K562 (cell line): ENCODE measurements at places on chromosomes 11 and 22.

GRCh38 chr11:47983464-47984397 is 3.4 kb downstream of the PTPRJ start:
- DNase-seq = no peak

- DNase-seq = no peak
Observed at GRCh38 chr11:94199136-94200130, 70.8 kb downstream of the PANX1 start.

- no peak for DNase-seq
Observed at GRCh38 chr11:130832566-130833425, 83.5 kb downstream of the SNX19 start.

- no peak for DNase-seq
Observed at GRCh38 chr11:69936771-69937170, 117.6 kb upstream of the FGF3 start.

DNA sequence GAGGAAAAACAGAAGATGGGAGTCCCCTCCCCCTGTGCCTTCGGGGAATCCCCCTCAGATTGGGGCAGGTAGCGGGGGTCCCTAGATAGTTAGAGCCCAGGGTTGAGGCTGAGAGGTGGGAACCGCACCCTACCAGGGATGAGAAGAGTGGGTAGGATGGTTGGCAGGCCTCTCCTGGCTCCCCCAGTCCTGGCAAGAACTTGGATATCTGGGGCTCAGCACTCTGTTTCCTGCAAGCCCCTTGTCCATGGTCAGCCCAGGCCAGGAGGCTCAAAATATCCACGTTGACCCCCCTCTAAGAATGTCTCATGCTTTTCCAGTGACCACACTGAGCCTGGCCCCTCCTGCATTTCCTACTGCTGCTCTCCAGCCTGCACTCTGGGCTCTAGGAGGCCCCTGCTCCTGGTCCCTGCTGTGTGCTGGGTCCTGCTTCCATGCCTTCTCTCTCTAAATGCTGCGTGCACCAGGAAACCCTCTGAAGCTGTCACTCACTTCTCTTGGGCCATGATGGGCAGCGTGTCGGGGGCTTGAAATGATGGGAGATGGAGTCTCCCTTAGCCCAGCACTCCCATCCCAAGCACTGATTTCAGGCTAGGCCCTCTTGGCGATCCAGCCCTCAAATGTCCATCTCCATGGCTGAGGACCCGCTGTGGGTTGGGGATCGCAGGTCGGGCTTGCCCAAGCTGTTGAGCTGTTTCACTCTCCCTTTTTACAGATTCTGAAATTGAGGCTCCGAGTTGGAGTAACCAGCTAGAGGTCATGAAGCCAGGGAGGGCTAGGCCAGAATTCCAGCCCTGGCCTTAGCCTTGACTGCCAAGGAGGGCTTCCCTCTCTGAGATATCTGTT is 2.0 kb downstream of the MAP3K11 start:
- DNase-seq = no peak

- no peak for DNase-seq
Observed at GRCh38 chr11:87265132-87265531, 227.4 kb downstream of the TMEM135 start.

DNA sequence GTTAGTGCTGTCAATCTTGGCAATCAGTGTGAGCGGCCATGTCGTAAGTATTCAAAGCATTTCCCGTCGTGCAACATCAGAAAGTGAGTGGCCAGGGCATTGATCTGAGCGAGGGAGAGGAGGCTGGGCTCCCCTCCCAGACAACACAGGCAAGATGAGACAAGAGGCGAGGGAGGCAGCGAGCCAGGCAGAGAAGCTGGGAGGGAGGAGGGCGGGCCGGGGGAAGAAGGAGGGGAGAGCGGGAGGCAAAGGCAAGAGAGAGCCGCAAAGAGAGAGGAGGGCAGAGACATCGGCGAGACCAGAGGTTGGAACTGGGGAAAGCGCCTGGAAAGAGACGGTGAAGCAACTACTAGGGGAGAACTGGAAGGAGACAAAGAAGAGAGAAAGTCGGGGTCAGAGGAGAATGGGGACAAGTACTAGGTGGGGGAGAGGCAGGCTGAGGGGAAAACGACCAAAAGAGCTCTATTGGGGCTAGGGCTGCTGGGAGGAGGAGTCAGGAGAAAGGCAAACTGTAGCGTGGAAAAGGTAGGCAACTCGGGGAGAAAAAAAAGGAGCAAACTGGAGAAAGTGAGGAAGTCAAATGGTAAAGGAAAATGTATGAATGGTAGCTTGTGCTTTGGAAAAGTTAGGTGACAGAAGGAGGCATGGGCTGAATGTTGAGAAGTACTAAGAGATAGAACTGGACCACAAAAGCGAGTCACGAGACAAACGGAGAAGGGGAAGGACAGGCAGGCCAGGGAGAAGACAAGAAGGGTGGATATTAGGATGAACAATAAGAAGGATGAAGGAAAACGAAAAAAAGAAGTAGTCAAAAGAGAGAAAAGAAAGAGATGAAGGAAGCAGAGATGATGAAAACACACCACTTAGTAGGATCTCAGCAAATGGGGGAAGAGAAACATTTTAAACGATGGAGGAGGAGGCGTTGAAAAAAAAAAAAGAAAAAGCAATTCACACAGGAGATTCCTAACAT is 130.5 kb upstream of the C11orf58 start:
- DNase-seq = peak; percentile 80

DNA sequence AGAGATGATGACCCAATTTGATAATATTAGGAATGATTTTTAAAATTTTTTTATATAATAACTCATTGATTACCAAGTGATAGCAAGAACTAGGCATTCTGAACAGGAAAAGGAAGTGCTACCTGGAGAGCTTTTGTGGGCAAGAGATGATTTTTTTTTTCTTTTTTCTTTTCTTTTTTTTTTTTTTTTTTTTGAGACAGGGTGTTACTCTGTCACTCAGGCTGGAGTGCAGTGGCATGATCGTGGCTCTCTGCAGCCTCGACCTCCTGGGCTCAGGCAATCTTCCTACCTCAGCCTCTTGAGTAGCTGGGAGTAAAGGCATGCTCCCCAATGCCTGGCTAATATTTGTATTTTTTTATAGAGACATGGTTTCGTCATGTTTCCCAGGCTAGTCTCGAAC is 40.4 kb downstream of the TNRC6B start:
- no peak for DNase-seq

GRCh38 chr11:118171269-118172062 is 5.0 kb downstream of the SCN2B start:
- peak; percentile 87 for DNase-seq

DNA sequence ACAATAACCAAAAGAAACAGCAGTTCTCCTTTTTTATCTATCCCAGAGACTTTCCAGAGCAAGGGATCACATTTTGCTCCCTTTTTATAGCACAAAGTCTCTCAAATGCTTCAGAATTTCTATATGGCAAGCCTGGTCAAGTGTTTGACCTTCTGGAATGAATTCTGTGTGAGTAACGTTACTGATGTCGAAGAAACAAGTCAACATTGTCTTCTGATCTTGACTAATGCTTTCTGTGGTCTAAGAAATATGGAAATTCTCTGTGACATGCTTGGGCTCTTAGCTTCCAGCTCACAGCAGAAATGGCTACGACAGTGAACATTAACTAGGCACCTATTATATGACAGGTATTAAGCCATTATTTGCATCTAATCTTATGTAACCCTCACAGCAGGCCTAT is 411.7 kb downstream of the CADM1 start:
- DNase-seq = no peak

- no peak for DNase-seq
Observed at GRCh38 chr11:128236506-128237498, 350.6 kb downstream of the ETS1 start.

DNA sequence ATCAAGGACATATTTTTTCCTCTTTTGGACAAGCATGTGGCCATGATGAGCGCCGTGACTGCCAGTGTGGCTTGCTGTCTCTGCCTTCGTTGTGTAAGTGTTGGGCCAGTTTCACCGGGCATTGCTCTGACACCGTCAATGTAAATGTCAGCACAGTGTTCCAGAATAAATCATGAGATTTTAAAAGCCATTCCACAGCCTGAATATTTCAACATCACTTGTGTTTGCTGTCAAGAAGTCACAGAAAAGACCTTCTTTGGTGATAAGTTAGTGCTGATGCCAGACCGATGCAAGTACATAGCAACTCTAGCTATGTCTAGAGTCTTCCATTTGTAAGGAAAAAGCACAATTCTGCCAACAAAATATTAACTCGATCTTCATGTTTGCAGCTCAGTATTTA is 467.8 kb downstream of the TBC1D22A start:
- DNase-seq = no peak

- no peak for DNase-seq
Observed at GRCh38 chr22:44505796-44506354, 7.8 kb upstream of the RTL6 start.

- DNase-seq = no peak
Observed at GRCh38 chr11:45215098-45215865, 68.8 kb downstream of the PRDM11 start.

- DNase-seq = no peak
Observed at GRCh38 chr11:79304599-79305212, 136.1 kb downstream of the TENM4 start.

DNA sequence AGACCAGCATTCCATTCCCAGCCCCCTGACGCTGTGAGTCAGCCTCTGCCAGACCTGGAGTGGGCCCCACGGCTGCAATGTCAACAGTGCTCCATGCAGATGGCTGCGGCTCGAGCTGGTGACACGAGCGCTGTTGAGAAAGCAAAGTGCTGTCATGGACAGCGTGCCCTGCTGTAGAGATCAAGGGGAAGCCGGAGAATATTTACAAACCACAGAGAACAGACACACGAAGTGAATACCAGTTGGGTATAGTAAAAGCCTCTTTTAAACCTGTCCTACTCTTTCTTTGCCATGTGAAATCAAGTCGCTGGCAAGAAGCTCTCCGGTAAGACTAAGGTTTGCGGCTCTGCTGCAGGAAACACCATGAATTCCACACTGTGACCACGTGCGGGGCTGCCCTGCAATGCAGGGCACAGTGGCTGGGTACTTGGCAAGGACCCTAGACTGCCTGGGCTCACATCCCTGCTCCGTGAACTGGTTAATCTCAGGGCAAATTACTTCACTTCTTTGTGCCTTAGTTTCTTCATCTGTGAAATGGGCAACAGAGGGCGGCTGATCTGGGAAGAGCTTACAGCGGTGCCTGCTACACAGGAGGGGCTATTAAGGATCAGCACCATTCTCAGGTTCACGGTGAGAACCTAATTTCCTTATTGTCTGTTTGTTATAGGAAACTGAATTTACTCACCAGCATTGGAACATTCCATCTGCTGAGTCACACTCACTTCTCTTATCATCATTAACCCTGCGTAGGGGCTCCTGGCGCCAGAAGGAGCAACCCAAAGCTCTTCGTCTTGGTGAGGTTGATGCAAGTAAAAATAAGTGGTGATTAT is 27.8 kb upstream of the ELFN2 start:
- peak; percentile 39 for DNase-seq

DNA sequence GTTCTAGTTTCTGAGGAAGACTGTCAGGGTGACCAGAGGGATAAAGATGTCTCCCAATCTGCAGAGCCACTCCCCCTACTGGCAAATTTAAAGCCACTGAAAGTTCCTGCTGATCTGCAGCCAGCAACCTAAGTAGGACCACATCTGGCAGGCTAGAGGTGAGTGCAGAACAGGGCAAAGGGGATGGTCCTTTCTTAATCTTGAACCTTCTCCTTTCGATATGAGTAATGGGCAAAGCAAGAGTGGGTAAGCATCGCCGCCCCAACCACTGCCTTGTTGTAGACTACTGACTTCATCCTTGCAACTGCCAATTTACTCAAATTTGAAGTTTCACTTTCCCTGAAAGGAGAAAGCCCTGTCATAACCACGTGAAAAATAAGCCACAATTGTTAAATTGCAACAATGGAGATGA is 30.7 kb downstream of the SCUBE2 start:
- DNase-seq = peak; percentile 53

GRCh38 chr11:36274414-36274813 is 14.8 kb downstream of the COMMD9 start:
- DNase-seq = no peak

DNA sequence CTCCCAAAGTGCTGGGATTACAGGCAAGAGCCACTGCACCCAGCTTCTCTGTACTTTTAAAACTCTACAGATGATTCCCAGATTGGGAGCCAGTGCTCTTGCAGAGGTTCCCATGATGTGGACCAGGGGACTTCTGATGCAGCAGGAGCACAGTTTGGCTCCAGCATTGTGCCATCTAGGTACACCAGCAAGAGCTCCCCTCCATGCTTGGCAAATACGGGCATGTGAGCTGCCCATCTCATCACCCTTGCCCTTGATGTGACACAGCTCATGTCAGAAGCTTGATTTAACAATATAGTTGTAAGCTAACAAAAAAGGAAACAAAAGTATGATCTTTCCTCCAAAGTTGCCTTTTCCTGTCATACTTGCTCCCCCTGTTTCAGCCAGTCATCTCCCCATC is 28.7 kb downstream of the SNU13 start:
- no peak for DNase-seq

DNA sequence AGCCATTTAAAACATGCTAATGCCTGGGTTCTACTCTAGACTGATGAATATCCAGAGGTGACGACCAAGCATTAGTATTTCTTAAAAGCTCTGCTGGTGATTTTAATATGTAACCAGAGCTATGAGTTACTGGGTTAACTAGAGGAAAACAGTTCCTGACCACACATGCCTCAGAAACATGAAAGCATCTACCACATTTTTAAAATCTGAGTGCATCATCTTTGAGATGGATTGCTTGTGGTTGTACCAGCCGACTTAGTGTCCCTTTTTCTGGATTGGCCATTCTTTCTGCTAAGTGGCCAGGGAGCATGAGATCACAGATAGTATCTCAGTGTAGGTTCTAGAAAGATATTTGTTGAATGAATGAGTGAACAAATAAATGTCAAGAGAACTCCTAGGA is 152.4 kb downstream of the NTM start:
- no peak for DNase-seq

DNA sequence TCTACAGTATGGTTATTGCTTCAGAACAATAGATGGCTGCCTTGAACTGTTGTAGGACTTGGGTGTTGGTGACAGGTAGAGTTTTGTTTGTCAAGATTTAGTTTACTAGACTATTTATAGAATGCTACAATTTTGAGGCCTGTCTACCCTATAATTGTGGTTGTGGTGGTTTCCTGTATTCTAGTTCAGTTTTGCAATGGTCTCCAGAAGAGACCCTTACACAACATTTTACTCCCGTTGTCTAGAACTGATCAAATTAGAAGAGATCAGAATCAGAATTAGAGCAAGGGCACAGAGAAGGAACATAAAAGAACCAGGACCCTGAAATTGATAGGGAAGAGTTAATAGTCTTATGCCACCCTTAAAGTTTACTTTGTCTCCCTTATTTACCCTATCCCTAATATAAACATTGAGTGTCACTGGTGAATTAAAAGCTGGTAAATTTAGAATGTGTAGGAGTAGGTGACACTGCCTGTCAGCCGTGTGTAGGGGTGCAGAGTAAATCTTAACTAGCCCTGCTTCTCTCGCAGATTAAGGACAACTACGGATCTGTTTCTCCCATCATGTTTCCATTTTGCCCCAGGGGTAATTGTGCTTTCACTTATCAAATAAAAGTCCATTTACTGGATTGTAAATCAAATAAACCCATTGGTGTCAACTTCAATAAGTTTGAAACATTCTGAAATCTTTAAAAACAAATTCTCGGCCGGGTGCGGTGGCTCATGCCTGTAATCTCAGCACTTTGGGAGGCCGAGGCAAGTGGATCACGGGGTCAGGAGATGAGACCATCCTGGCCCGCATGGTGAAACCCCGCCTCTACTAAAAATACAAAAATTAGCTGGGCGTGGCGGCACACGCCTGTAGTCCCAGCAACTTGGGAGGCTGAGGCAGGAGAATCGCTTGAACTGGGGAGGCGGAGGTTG is 10.9 kb upstream of the PHLDB1 start:
- DNase-seq = no peak

GRCh38 chr22:36329254-36330078 is 58.3 kb downstream of the MYH9 start:
- peak; percentile 56 for DNase-seq

- DNase-seq = peak; percentile 69
Observed at GRCh38 chr11:114250993-114251814, 45.0 kb upstream of the NNMT start.

- DNase-seq = no peak
Observed at GRCh38 chr11:70117567-70118145, 39.5 kb downstream of the ANO1 start.
